ENCODE measurements at places on chromosomes 4 and X. TPM values are rescaled to one million over a fixed set of nuclear protein-coding genes. Genes with fewer than 3 reads are reported as not detected.

DNA sequence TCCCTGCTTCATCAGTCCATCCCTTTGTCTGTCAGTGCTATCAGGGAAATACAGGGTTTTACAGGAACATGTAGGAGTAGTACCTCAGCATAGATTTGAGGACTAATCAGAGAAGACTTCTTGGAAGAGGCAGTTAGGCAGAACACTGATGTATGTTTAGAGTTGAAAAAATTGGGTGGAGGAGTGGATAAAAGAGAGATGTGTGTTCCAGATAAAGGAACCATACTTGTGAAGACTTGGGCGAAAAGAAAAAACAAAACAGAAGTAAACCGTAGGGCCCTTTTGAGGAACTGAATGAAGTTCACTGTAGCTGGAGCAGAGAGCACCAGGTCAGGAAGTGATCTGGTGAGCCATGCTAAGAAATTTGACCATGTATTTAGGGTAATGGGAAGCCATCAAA, 32.3 kb downstream of the AFF1 start:
- peaks cover 2% of the 10 kb centered on the region for H3K36me3 ChIP-seq
- no peak overlapping the region for H3K4me3 ChIP-seq
- no peak overlapping the region for H3K27ac ChIP-seq
- no peaks in the 10 kb centered on the region for H3K27me3 ChIP-seq
- H3K4me1 ChIP-seq: peaks cover 19% of the 10 kb centered on the region
- no peak for DNase-seq

DNA sequence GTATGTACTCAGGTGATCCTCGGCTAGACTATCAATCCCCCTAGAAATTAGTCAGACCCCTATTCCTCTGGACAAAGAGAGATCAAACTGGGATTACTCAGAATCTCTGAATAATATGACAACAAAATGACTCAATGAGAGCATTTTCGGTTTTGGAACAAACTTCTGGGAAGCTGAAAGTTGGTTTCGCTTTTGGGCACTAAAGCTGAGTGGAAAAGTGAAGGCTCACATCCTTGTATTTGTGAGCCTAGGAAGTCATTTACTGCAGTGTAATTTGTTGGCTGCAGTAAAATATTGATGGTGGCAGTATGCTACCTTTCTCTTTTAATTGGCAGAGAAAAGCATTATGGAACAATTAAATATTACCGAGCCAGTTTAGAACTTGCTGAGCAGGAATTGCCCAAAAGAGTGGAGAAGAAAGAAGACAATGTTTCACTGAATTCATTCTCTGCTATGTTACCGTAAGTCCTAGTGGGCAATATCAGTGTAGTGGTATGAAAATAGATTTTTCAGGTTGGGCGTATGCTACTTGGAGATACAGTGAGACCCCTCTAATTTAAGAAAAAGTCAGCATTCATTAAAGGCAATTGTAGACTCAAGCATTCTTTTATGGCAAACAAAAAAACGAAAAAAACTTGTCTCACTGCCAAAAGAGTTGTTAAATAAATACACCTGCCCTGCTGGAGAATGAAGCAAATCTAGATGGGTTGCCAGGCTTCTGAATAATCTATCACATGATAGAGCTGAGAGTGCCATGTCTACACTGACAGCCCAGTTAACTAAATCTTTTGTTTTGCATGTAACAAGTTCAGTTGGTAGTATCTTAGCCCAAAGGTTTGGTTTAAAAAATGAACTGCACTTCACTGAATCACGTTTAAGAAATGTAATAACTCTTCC, 69.6 kb downstream of the AGTR2 start:
- H3K4me3 ChIP-seq: no peak overlapping the region
- H3K27ac ChIP-seq: no peak overlapping the region
- H3K27me3 ChIP-seq: no peaks in the 10 kb centered on the region
- no peak for DNase-seq
- no peaks in the 10 kb centered on the region for H3K4me1 ChIP-seq

GRCh38 chr4:123017636-123018395, 95.4 kb upstream of the NUDT6 start:
- no peak overlapping the region for H3K4me3 ChIP-seq
- no peak for DNase-seq
- H3K4me1 ChIP-seq: peaks cover 3% of the 10 kb centered on the region
- H3K27ac ChIP-seq: no peak overlapping the region
- H3K27me3 ChIP-seq: no peaks in the 10 kb centered on the region

GRCh38 chrX:38293741-38294140, 33.6 kb downstream of the RPGR start:
- no peaks in the 10 kb centered on the region for H3K4me1 ChIP-seq
- no peak for DNase-seq
- H3K27ac ChIP-seq: no peak overlapping the region
- H3K4me3 ChIP-seq: no peak overlapping the region

GRCh38 chr4:62513306-62513705, 1313.2 kb downstream of the ADGRL3 start:
- no peaks in the 10 kb centered on the region for H3K4me1 ChIP-seq
- no peak overlapping the region for H3K27ac ChIP-seq
- H3K27me3 ChIP-seq: no peaks in the 10 kb centered on the region
- H3K36me3 ChIP-seq: no peaks in the 10 kb centered on the region
- no peak for DNase-seq

- peaks cover under 1% of the 10 kb centered on the region for H3K4me1 ChIP-seq
- peaks cover 4% of the 10 kb centered on the region for H3K36me3 ChIP-seq
- H3K27me3 ChIP-seq: peaks cover 20% of the 10 kb centered on the region
- no peak for DNase-seq
- H3K4me3 ChIP-seq: no peak overlapping the region
These were observed 73.5 kb upstream of the DHRSX start for GRCh38 chrX:2574271-2574670.

- H3K4me1 ChIP-seq: no peaks in the 10 kb centered on the region
- no peaks in the 10 kb centered on the region for H3K27me3 ChIP-seq
- DNase-seq: no peak
- no peak overlapping the region for H3K27ac ChIP-seq
- H3K36me3 ChIP-seq: no peaks in the 10 kb centered on the region
These were observed 425.7 kb downstream of the GPAT3 start for GRCh38 chr4:83961575-83961974.

- H3K27ac ChIP-seq: no peak within 1 kb of the TSS
- peaks cover 13% of the 10 kb centered on the region for H3K4me1 ChIP-seq
- DNase-seq: no peak
- peak within 1 kb of the TSS; percentile 86 for H3K4me3 ChIP-seq
- H3K36me3 ChIP-seq: peaks cover 4% of the 10 kb centered on the region
These were observed at the start of gene RBM47 for GRCh38 chr4:40629401-40630334. TSS of gene RBM47 (minus strand) at chr4:40629864. CDS start at chr4:40438893, 190,971 bp downstream.

- H3K4me1 ChIP-seq: peaks cover 28% of the 10 kb centered on the region
- H3K4me3 ChIP-seq: no peak overlapping the region
- peaks cover 16% of the 10 kb centered on the region for H3K36me3 ChIP-seq
- H3K27ac ChIP-seq: peak overlapping the region; percentile 80
These were observed 46.7 kb downstream of the JADE1 start for GRCh38 chr4:128856246-128856645.

GRCh38 chr4:172721659-172722058, 447.0 kb upstream of the GALNT7 start:
- H3K4me1 ChIP-seq: no peaks in the 10 kb centered on the region
- no peaks in the 10 kb centered on the region for H3K36me3 ChIP-seq
- no peak for DNase-seq

- no peak overlapping the region for H3K4me3 ChIP-seq
- H3K36me3 ChIP-seq: no peaks in the 10 kb centered on the region
- H3K27me3 ChIP-seq: no peaks in the 10 kb centered on the region
- H3K27ac ChIP-seq: no peak overlapping the region
These were observed 9.9 kb upstream of the GABRE start for GRCh38 chrX:151984328-151984727.

DNA sequence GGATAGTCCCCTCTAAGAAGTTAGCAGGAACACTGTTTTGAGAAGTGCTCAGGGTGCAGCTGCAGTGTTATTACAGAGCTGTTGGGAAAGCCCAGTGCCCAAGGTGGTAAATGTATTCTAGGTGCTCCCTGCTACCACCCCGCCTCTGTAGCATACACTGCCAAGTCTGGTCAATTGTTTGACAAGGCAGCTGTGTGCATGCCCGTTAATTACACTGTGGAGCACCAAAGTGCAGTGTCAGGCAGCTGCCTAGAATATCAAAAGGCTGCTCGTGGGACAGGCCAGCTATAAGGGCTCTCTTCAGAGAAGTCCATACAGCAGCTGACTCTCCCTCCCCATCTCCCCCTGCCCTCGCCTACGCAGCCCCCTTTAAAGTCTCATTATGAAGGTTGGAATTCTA, 99.9 kb upstream of the KLHL13 start:
- no peaks in the 10 kb centered on the region for H3K27me3 ChIP-seq
- no peaks in the 10 kb centered on the region for H3K36me3 ChIP-seq
- H3K4me3 ChIP-seq: no peak overlapping the region
- H3K4me1 ChIP-seq: no peaks in the 10 kb centered on the region

DNA sequence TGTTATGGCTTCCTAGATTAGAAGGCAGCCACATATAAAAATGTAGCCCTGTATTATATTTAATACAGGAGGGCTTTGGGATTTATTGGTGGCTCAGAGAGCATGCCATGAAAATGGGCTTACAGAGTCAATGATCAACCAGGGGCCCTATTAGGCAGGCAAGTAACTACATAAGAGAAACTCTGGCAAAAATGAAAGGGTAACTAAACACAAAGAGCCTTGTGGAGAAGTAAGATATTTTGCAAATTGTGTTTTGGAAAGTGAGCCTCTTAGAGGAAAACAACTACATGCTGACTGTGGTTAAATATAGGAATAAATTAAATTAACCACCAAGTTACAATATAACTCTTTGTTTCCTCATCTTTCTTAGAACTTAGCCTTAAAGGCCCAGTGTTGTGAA, 5.5 kb downstream of the SAT1 start:
- no peaks in the 10 kb centered on the region for H3K27me3 ChIP-seq
- no peak for DNase-seq
- peaks cover 9% of the 10 kb centered on the region for H3K4me1 ChIP-seq
- H3K36me3 ChIP-seq: no peaks in the 10 kb centered on the region
- no peak overlapping the region for H3K4me3 ChIP-seq

- H3K36me3 ChIP-seq: no peaks in the 10 kb centered on the region
- no peak overlapping the region for H3K27ac ChIP-seq
These were observed 128.3 kb downstream of the MAGEE1 start for GRCh38 chrX:76555816-76556215.

DNA sequence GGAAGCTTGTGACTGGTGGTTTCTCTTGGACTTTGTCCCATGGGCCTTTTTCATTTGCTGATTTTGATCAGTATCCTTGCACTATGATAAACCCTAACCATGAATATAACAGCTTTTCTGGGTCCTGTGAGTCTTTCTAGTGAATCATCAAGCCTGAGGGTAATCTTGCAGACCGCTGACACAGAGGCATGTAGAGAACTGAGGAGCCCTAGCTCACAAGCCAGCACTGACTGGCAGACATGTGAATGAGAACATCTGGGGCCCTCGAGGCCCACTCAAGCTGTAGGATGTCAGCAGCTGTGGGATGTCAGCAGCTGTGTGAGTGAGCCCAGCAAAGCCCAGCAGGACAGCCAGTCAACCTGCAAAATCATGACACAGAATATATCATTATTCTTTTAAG, 36.7 kb downstream of the HMGB3 start:
- H3K27me3 ChIP-seq: no peaks in the 10 kb centered on the region
- no peak overlapping the region for H3K27ac ChIP-seq
- no peaks in the 10 kb centered on the region for H3K36me3 ChIP-seq
- H3K4me3 ChIP-seq: no peak overlapping the region
- H3K4me1 ChIP-seq: no peaks in the 10 kb centered on the region
- no peak for DNase-seq

GRCh38 chr4:169080981-169081380, 70.9 kb upstream of the CBR4 start:
- H3K4me1 ChIP-seq: peaks cover 10% of the 10 kb centered on the region
- no peaks in the 10 kb centered on the region for H3K36me3 ChIP-seq
- no peak overlapping the region for H3K27ac ChIP-seq
- no peak for DNase-seq
- no peak overlapping the region for H3K4me3 ChIP-seq
- H3K27me3 ChIP-seq: peaks cover 15% of the 10 kb centered on the region

DNA sequence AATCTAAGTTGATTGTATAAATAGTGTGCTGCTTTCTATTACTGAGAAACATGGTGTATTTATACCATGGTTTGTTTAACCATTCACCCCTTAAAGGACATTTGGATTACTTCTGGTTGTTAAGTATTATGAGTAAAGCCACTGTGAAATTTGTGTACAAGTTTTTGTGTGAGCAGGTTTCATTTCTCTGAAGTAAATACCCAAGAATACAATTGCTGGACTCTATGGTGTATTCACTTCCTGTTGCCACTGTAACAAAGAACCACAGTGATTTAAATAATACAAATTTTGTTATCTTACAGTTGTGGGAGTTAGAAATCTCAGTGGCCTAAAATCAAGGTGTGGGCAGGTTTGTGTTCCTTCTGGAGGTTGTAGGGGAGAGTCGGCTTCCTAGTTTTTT, 869.6 kb downstream of the CCSER1 start:
- DNase-seq: no peak
- H3K4me3 ChIP-seq: no peak overlapping the region
- no peaks in the 10 kb centered on the region for H3K4me1 ChIP-seq

DNA sequence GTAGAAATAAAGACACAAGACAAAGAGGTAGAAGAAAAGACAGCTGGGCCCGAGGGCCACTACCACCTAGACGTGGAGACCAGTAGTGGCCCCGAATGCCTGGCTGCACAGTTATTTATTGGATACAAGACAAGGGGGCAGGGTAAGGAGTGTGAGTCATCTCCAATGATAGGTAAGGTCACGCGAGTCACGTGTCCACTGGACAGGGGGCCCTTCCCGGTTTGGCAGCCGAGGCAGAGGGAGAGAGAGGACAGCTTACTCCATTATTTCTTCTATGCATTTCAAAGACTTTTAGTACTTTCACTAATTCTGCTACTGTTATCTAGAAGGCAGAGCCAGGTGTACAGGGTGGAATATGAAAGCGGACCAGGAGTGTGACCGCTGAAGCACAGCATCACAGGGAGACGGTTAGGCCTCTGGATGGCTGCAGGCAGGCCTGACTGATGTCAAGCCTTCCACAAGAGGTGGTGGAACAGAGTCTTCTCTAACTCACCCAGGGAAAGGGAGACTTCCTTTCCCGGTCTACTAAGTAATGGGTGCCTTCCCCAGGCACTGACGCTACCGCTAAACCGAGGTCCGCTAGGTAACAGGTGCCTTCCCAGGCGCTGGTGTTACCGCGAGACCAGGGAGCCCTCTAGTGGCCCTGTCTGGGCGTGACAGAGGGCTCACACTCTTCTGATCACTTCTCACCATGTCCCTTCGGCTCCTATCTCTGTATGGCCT, 44.9 kb downstream of the ZBTB49 start:
- no peak overlapping the region for H3K27ac ChIP-seq
- no peaks in the 10 kb centered on the region for H3K27me3 ChIP-seq
- H3K4me3 ChIP-seq: peak overlapping the region; percentile 41
- DNase-seq: peak; percentile 59
- H3K4me1 ChIP-seq: peaks cover 6% of the 10 kb centered on the region
- H3K36me3 ChIP-seq: no peaks in the 10 kb centered on the region

Gene MGST2
- total RNA-seq: 3.1 TPM

Gene MAGEA12
- not detected for total RNA-seq

Gene PRDM5
- total RNA-seq: not detected

Gene PDCL2
- not detected for total RNA-seq

Gene CENPVL2
- not detected for total RNA-seq

Gene F8A3
- 17.4 TPM for total RNA-seq

Gene ACE2
- total RNA-seq: not detected

Gene TRAM1L1
- not detected for total RNA-seq

Gene ANK2
- 0.25 TPM for total RNA-seq

Gene ARHGAP6
- total RNA-seq: 0.30 TPM

All from T-helper 17 cell (primary cell).